ENCODE measurements at places on chromosomes 7 and 10. TPM values are rescaled to one million over a fixed set of nuclear protein-coding genes. Genes with fewer than 3 reads are reported as not detected.

The SPDYE6 gene
- not detected for total RNA-seq

The COL26A1 gene
- total RNA-seq = not detected

The TMEM176A gene
- not detected for total RNA-seq

The PRPS1L1 gene
- total RNA-seq = not detected

The CH25H gene
- 13.0 TPM for total RNA-seq

The PON1 gene
- total RNA-seq = not detected
